Dermis microvascular lymphatic vessel endothelial cell (primary cell): ENCODE measurements at places on chromosomes 6 and 20. TPM values are rescaled to one million over a fixed set of nuclear protein-coding genes. Genes with fewer than 3 reads are reported as not detected.

- no peak for DNase-seq
Measured at GRCh38 chr6:23498013-23498412, 628.0 kb upstream of the NRSN1 start.

- no peak for DNase-seq
Measured at GRCh38 chr6:124722141-124722878, 239.9 kb upstream of the RNF217 start.

DNA sequence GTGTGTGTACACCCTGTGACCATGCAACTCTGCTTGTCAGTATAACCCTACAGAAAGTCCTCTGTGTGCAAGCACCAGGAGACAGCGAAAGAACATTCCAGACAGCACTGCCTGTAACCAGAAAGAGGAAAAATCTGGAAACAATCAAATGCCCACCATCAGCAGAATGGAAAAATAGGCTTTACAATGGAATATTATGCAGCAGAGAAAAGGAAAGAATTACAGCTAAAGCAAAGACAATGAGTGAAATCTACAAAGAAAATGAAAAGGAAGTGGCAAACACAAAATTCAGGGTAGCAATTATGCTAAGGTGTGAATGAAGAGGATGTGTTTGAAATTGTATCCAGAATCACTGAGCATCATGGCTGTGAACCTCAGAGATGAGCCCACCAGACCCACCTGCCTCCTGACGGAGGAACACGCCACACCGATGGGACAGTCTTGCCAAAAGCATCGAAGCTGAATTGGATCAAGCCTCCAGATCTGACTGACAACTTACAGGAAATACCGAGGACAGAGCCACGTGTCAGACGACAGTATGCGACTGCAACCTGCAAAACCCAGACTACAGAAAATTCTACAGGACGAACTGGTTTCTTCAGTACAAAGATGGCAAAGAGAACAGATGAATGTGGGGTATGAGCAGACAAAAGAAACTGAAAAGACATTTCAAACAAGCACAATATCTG is 133.2 kb downstream of the NFATC2 start:
- no peak for DNase-seq

GRCh38 chr6:7154341-7155139 is 46.8 kb downstream of the RREB1 start:
- DNase-seq: no peak

DNA sequence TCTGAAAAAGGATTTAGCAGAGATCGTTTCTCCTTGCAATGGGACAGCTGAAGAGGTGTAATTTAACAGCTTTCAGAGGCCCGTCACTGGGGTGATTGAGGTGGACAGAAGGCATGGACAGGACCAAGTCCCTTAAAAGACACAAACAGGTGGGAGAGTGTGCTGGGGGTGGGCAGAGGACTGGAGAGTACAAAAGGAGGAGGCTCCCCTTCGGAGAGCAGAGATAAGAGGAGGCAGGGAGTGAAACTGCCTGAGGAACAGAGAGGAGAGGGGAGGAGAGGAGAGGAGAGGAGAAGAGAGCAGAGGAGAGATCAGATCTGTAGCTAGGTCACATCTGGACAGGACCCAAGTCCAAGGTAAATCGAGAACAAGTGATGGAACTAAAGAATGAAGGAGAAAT is 48.6 kb upstream of the PKHD1 start:
- no peak for DNase-seq

- DNase-seq: no peak
Measured at GRCh38 chr20:33859751-33860150, 48.6 kb downstream of the CHMP4B start.

DNA sequence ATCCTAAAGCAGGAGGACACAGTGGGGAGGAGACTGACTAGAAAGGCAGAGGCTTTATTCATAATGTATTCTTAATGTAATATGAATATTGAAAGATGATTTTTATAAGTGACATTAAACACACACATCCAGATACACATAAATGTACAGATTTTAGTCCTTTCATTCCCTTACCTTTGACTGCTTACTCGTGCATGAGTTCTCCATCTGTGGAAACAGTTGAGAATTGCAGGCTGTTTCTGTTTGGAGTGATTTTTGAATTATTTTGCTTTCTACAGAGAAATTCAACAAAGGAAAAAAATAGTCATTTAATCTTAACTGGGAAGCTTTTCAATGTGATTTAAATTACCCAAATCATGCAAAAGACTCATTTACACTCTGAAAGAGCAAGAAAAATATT is 136.5 kb downstream of the RIMS1 start:
- no peak for DNase-seq

- DNase-seq: peak; percentile 85
Measured at GRCh38 chr6:39426073-39426456, 103.6 kb upstream of the KCNK16 start.

The MYCT1 gene
- 120 and 209 TPM in 2 replicates for total RNA-seq

The CGA gene
- total RNA-seq: not detected in 2 replicates
